K562 (cell line): ENCODE measurements at places on chromosomes 2 and 18. TPM values are rescaled to one million over a fixed set of nuclear protein-coding genes. Genes with fewer than 3 reads are reported as not detected.

The REG1B gene
- total RNA-seq, result 2.0 and 2.3 TPM in 2 replicates

The FBXO15 gene
- total RNA-seq, result 0.29 and 0.58 TPM in 2 replicates

The NT5DC4 gene
- total RNA-seq, result 4.7 and 6.8 TPM in 2 replicates

The SLC4A3 gene
- total RNA-seq, result 0.04 and 0.31 TPM in 2 replicates

The CYB5A gene
- 13.8 and 14.1 TPM in 2 replicates for total RNA-seq

The SLC5A7 gene
- total RNA-seq, result not detected in 2 replicates

The BMP10 gene
- total RNA-seq, result 0.89 and 0.91 TPM in 2 replicates

The POTEJ gene
- not detected in 2 replicates for total RNA-seq

The CLEC4F gene
- total RNA-seq, result not detected in 2 replicates

The ATP8B1 gene
- total RNA-seq, result 0.20 and 0.22 TPM in 2 replicates

The PARD3B gene
- 2.7 and 3.0 TPM in 2 replicates for total RNA-seq

The OSR1 gene
- not detected in 2 replicates for total RNA-seq

The RNF125 gene
- 0.09 and 0.13 TPM in 2 replicates for total RNA-seq

The SCN7A gene
- 0.04 and 0.07 TPM in 2 replicates for total RNA-seq

The TRABD2A gene
- 0.31 and 0.33 TPM in 2 replicates for total RNA-seq

The BBS5 gene
- total RNA-seq, result 5.0 and 6.5 TPM in 2 replicates

The GPR35 gene
- 0.20 and 0.33 TPM in 2 replicates for total RNA-seq

The MAPK4 gene
- total RNA-seq, result not detected in 2 replicates

The GPR55 gene
- total RNA-seq, result 0.07 and 0.18 TPM in 2 replicates

The OTOF gene
- total RNA-seq, result 0.07 TPM in 1 of 2 replicates, not detected in the other

The IMMT gene
- total RNA-seq, result 154 and 160 TPM in 2 replicates

The COL5A2 gene
- 0.42 and 0.45 TPM in 2 replicates for total RNA-seq

The CAPN13 gene
- total RNA-seq, result not detected in 2 replicates

The CD207 gene
- not detected in 2 replicates for total RNA-seq

The KLHL41 gene
- 0.09 TPM in 1 of 2 replicates, not detected in the other for total RNA-seq

The GDF7 gene
- not detected in 2 replicates for total RNA-seq

The IL18RAP gene
- 4.4 and 5.2 TPM in 2 replicates for total RNA-seq
